ENCODE measurements at places on chromosomes 3 and 15.

- DNase-seq, result no peak
Observed at GRCh38 chr3:111809186-111809585, 49.9 kb upstream of the PHLDB2 start.

DNA sequence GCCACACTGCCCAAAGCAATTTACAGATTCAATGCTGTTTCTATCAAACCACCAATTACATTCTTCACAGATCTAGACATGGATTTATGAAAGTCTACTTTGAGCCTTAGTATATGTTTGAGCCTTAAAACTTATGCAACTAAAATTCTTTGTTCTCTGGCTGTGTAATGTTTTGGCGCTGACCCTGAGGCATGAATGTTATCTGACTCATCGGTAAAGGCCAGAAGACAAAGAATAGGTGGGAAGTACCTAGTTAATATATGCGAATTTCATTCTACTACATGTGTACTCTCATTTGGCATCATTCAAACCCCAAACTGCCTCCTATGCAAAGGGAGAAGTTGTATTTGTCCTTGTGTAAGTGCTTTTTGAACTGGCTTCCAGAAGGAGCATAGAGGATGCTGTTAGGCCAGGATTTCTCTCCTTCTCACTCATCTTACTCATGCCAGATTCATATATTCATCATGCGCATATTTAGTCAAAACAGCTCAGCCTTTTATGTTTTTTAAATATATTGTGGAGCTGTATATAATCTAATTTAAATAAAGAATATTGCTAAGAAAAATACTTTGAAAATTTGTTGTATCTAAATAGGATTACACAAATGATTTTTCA is 204.2 kb downstream of the NFKBIZ start:
- DNase-seq, result no peak

- no peak for DNase-seq
Observed at GRCh38 chr3:877001-877400, 215.8 kb upstream of the CNTN6 start.

GRCh38 chr15:59002418-59002859 is 15.0 kb downstream of the RNF111 start:
- no peak for DNase-seq

DNA sequence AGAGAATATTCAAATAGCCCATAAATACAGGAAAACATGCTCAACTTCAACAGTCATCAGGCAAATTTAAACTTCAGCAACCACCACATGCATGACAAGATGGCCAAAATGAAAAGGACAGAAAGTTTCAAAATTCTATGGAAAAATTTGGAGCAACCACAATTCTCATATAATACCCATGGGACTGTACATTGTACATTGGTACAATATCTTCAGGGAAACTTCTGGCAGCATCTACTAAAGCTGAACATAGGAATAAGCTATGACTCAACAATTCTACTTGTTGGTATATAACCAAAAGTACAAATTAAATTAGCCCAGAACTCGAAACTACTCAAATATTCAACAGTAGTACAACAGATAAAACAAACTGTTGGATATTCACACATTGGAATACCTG is 847.6 kb downstream of the TBL1XR1 start:
- DNase-seq, result no peak

DNA sequence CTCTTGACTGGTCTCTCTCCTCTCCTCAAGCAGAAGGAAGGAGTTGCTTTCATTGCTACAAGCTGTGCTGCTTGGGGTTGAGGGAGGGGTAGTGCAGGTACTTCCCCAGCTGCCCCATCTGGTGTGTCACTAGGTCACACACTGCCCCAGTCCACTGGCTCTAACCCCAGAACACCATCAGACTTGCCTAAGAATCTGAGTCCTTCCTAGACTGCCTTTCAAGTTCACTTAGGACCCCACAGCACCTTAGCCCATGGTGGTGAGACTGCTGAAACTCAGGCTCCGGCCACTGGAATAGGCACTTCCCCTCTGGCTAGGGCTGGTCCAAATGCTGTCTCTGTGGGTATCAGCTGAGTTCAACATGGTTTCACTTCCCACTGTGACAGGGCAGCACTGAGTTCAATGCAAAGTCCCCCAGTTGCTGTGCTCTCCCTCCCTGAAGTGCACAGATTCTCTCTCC is 279.7 kb upstream of the GOLGA6L4 start:
- no peak for DNase-seq

DNA sequence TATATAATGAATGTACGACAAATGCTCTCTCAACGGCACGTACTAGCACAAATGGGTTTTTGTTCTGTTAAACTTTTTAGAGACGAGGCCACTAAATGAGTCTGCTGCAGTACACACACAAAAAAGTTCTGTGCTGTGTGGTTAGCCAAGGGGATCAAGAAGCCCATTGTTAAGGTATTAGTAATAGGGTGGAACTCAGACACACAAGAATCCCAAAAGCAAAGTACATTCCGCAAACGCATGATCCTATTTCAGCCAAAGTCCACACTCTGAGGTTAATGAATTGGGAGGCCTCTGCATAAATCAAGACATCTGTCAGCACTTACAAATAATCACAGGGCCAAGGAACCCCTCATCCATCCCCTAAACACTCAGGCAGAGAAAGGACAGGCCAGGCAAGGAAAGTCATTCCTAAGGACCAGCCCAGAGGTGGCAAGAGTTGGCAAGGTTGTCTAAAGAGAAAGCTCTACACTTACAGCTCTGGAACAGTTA is 12.1 kb downstream of the OSBPL10 start:
- no peak for DNase-seq

- DNase-seq, result no peak
Observed at GRCh38 chr3:12425850-12426579, 58.3 kb upstream of the TSEN2 start.

- DNase-seq, result no peak
Observed at GRCh38 chr3:125337506-125337905, 37.6 kb downstream of the ZNF148 start.

GRCh38 chr3:9198899-9199335 is 50.5 kb downstream of the SRGAP3 start:
- DNase-seq, result no peak

DNA sequence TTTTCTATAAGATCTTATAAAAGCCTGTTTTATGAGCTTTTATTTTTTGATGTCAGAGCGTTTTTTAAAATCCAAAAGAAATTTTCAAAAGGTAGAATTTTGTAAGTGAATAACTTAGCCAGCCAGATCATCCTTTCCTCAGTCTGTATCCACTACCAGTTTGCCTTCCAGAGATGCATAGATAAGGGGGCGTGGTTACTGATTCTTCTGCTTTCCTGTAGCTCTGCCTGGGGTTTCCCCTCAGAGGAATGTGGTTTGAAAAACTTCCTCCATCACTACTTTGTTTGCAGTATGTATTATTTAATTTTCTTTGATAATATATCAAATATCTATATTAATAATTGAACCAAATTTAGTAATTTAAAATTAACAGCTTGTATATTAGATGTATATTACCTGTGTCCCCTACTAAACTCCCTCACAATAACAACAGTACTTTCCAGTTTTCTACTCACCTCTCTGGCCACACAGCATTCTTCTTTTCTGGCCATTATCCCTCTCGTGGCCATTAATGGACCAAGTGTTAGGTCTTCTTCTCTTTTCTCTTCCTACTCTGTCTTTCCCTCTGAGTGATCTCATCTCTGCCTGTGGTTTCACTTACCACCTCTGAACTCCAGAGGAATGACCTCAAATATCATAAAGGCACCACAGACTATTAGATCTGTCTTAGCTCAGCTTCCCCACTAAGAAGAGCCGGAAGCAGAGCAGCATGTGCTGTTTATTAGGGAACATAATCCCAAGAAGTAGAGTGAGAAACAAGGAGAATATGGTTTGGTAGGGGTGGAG is 239.7 kb downstream of the UBE2E2 start:
- no peak for DNase-seq

GRCh38 chr3:158794936-158795518 is 6.8 kb upstream of the MFSD1 start:
- DNase-seq, result peak; percentile 9

- no peak for DNase-seq
Observed at GRCh38 chr3:38271553-38271952, 5.9 kb downstream of the SLC22A13 start.

GRCh38 chr3:123412811-123413604 is 35.9 kb downstream of the ADCY5 start:
- no peak for DNase-seq

DNA sequence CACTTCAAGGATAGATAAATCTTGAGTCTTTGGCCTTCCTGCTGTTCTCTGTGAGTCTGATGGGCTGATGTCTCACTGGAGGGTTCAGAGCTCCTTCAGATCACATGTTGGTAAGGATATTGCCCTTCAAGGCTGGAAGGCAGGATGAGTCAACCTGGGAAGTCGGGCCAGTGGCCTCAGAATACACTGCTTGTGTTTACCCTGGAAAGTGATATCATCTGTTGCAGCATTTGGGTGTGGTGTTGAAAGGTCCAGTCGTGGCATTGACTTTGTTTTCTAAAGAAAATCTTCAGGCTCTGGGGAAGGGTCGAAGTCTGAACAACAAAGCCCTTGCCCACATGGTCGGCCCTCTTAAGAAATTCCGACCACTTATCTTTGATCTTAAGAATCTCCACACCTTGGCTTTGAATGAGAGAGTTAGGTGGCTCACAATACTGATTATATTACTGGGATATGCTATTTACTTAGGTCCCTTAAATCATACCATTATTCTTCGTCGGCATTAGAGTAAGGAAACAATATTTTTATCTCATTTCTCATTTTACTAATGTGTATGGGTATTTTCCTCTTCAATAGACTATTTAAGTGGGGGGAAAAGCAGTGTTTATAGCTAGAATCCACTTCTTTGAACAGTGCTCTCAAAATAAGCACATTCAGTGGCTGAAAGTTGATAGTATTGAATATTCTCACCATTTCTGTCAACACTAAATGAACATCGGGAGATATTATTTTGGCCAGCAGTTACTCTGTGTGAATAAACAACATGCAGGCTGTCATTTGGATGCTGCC is 303.9 kb upstream of the RASGRP1 start:
- DNase-seq, result peak; percentile 79

GRCh38 chr3:133987948-133988484 is 41.7 kb downstream of the SLCO2A1 start:
- DNase-seq, result no peak

DNA sequence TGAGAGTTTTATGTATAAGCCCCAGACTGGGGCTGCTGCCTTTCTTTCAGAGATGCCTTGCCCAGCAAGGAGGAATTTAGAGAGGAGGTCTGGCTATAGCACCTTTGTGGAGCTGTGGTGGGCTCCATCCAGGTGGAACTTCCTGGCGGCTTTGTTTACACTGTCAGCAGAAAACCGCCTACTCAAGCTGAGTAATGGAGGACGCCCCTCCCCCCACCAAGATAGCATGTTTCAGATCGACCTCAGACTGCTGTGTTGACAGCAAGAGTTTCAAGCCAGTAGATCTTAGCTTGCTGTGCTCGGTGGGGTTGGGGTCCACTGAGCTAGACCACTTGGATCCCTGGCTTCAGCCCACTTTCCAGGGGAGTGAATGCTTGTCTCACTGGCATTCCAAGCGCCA is 155.6 kb downstream of the STXBP5L start:
- no peak for DNase-seq

- DNase-seq, result no peak
Observed at GRCh38 chr3:17738921-17739320, 3.5 kb downstream of the TBC1D5 start.

- DNase-seq, result no peak
Observed at GRCh38 chr15:95883064-95883463, 447.4 kb upstream of the NR2F2 start.

DNA sequence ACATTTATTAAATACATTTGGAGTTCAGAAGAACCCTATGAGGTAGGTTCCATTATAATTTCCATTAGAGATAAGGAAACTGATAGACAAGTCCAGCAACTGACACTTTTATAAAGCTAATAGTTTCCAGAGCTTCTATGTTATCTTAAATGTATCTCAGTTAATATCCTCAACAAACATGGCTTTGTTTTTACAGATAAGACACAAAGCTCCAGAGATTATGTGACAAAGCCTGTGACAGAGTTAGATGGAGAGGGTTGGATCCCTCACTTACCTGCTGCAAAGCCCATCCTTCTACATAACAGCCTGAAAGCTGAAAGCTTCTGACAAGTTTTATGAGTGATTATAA is 473 bp upstream of the COMMD2 start:
- DNase-seq, result no peak

- no peak for DNase-seq
Observed at GRCh38 chr3:47476644-47477199, 981 bp upstream of the SCAP start.

DNA sequence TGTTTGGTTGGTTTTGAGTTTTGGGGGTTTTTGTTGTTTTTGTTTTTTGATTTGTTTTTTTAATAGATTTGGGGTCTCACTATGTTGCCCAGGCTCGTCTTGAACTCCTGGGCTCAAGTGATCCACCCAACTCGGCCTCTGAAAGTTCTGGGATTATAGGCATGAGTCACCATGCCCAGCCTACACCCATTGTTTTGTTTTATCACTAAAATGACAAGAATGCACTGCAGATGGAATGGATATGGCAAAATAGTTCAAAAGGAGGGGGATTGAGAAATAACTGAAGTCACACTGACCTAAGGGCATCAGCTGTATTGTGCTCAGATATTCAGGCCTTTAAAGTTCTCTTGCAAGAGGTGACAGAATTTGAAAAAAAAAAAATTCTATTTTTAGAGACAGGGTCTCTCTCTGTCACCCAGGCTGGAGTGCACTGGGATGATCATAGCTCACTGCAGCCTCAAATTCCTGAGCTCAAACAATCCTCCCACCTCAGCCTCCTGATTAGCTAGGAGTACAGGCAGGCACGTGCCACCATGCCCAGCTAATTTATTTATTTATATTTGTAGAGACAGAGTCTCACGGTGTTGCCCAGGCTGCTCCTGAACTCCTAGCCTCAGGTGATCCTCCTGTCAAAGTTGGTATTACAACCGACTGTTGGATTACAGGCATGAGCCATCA is 4.4 kb upstream of the RASA2 start:
- no peak for DNase-seq

DNA sequence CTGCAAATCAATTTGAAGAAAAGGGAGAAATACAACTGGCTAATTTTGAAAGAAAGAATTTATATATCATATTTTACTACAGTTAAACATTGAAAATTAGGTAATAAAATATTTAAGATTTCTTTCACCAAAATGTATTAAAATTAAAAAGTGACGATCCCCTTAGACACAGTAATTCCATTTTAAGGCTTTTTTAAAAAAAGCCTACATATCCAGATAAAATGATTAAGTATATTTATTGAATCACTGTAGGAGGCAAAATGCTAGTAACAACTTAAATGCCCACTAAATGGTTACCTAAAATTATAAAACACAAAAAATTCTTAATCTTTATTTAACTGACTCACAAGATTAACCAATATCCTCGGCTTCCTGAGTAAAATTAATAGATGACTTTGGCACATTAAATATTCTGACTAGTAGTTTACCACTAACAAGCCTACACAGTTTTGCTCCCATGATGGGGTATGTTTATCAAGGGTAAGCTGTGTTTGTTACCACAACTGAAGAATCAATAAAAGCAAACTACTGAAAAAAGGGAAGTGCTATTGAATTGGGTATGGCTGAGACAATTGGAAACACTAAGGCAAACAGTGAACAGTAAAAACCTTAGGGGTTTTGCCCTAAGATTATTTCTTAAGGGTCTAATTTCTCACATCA is 28.4 kb downstream of the ANKRD28 start:
- no peak for DNase-seq

GRCh38 chr3:142837526-142837925 is 51.4 kb downstream of the PCOLCE2 start:
- DNase-seq, result no peak

- no peak for DNase-seq
Observed at GRCh38 chr3:172305552-172305951, 142.7 kb downstream of the GHSR start.

Measured in amniotic stem cell (primary cell).